Activated effector memory CD4-positive, alpha-beta T cell treated with Interleukin-2 at 50 U/mL for 16 hours (primary cell): ENCODE measurements at places on chromosomes 12 and 14.

DNA sequence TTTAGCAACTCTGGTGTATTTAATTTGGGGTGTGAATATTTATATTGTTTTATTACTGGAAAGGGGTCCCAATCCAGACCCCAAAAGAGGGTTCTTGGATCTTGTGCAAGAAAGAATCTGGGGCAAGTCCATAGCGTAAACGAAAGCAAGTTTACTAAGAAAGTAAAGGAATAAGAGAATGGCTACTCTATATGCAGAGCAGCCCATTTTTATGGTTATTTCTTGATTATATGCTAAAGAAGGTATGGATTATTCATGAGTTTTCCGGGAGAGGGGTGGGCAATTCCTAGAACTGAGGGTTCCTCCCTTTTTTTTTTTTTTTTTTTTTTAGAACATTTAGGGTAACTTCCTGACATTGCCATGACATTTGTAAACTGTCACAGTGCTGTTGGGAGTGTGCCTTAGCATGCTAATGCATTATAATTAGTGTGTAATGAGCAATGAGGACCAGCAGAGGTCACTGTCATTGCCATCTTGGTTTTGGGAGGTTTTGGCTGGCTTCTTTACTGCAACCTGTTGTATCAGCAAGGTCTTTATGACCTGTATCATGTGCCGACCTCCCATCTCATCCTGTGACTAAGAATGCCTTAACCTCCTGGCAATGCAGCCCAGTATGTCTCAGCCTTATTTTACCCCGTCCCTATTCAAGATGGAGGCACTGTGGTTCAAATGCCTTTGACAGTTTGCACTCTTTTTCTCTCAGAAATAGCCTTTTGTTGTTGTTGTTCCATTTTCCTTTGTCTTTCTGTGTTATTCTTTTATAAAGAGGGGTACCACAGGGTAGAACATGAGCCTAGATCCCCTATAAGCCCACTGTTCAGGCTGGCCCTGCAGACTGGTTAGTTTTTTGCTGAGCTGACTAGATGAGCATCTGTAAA lies 75.5 kb upstream of the DCD start:
- no peak for DNase-seq

- DNase-seq: no peak
Observed at GRCh38 chr14:47278233-47278842, 397.1 kb downstream of the MDGA2 start.

GRCh38 chr14:104386151-104386841 lies 193.3 kb upstream of the C14orf180 start:
- no peak for DNase-seq

GRCh38 chr12:129145381-129145780 lies 292.1 kb downstream of the GLT1D1 start:
- DNase-seq: no peak

DNA sequence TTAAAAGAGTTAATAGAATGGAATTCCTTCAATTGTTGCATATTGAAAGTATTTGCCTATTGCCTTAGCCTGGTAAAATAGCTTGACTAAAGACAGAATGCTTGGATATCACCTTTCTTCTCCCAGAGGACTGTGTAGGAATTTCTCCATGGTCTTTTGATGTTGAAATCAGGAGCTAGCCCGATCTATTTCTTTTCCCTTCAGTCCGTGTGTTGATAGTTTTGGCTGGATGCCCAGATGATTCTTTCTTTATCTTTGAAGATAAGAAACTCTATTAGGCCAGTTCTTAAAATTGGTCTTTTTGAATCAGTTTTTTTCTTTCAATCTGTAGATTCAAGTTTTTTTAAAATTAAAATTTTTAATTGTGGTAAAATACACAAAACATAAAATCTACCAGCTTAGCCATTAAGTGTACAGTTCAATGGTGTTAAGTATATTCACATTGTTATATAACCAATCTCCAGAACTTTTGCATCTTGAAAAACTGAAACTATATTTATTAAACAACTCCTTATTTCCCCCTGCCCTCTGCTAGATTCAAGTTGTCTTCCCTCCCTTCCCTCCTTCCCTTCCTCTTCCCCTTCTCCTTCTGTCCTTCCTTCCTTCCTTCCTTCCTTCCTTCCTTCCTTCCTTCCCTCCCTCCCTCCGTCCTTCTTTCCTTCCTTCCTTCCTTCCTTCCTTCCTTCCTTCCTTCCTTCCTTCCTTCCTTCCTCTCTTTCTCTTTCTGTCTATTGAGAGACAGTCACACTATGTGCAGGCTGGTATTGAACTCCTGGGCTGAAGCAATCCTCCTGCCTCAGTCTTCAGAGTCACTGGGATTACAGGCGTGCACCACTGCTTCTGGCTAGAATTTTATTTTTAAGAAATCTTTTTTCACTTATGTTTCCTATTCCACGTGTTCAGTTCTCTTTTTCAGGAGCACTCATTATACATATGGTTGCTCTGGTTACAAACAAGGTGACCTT lies 10.1 kb downstream of the LACRT start:
- DNase-seq: no peak
